ENCODE measurements at places on chromosomes 4 and X.
A peak's percentile ranks its signal among the peaks of the same experiment; 100 is the strongest.

- DNase-seq, result no peak
These were observed 177.0 kb upstream of the RASGEF1B start for GRCh38 chr4:81648576-81649275.

GRCh38 chr4:7532043-7532442, 97.3 kb upstream of the PSAPL1 start:
- DNase-seq, result no peak

GRCh38 chrX:64571011-64571410, 175.8 kb upstream of the MTMR8 start:
- peak; percentile 45 for DNase-seq

GRCh38 chr4:40264995-40265909, 68.4 kb downstream of the RHOH start:
- DNase-seq, result peak; percentile 15

- DNase-seq, result no peak
These were observed 28.9 kb downstream of the SYNPO2 start for GRCh38 chr4:118917582-118917981.

- no peak for DNase-seq
These were observed at the start of gene GPR34 for GRCh38 chrX:41688835-41689234. Gene GPR34, plus strand, starts transcription at chrX:41688973. Its CDS starts 6,661 bp downstream, at chrX:41695634.

Measured in neural progenitor cell (in vitro differentiated cells).